Head of caudate nucleus (tissue), 42 donors: ENCODE measurements at places on chromosomes 1 and 21.

DNA sequence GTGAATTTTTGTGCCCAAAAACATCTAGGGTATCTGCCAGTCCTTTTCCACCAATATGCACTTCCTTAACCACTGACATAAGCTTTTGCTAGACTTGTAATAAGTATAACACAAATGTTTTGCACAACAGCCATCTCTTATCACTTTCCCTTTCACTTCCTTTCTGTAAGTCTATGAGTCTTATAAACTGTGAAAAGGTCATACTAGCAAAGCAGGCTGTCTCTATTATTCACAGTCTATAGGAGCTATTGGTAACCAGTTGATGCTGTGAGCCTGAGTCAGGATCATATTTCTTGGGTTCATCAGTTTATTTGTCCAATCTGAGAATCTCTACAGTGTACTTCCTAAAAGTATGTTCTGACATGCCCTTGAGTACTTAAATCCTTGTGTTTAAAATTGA, 172.6 kb downstream of the CHRM3 start:
- no peak for DNase-seq

DNA sequence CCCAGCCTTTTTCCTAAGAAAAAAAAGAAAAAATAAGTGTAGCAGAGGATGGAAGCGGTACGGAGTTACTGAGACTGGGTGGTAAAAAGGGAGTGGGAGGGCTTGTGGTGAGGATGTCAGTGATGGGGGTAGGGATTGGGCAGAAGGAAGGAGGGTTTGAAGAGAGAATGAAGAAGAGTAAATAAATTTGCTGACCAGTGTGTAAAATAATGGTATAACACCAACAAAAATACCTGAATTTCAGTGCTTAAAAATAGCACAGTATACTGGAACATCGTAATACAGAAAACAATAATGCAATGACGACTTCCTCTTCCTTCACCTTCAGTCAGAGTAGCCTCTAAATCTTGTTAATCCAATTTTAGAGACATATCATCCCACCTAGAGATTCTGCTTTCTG, 18.8 kb upstream of the SYPL2 start:
- DNase-seq = no peak

DNA sequence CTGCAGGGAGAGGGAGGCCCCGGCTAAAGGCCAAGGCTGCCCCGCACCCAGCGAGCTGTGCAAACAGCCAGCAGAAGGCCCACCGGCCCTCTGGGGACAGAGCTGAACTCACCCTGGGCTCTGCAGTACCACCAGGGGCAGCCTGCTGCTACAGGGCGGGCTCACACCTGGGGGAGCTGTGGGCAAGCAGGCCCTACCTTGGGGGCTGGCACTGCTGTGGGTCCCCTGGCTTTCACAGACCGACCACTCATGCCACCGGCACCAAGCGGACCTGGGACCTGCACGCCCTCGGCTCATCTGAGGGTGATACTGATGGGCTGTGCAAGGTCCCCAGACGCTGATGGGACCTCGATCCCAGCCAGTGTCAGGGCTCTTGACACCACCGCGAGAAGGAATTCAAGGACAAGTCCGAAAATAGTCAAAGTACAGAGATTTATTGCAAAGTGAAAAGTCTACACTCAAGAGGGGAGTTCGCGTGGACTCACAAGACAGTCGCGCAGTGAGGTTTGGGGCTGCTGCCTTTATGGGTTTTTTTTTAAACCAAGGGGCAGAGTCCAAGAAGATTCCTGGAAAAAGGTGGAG, 61.0 kb upstream of the ADARB1 start:
- no peak for DNase-seq

DNA sequence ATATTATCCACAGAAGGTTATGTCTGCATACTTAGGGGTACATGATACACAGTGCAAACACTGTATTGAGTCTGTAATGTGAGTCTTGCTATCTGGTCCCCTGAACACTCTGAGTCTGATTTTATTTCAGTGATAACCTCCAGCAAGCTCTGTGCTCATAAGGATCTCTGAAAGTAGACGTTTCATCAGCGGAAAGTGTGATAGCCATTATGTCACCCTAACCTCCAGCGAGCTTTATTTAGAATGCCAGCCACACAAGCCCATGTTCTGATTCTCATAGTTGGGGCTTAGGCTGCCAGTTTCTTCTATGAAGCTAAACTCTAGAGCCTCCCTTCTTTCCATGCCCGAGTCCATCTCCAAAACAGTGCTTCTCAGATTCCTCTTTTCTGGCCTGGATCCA, 3.3 kb downstream of the NR5A2 start:
- no peak for DNase-seq

GRCh38 chr1:61221642-61222041, 139.3 kb downstream of the NFIA start:
- no peak for DNase-seq

GRCh38 chr1:232364654-232365382, 265.1 kb downstream of the SIPA1L2 start:
- DNase-seq = no peak
